ENCODE measurements at places on chromosomes 6 and 20. TPM values are rescaled to one million over a fixed set of nuclear protein-coding genes. Genes with fewer than 3 reads are reported as not detected.
A peak's percentile ranks its signal among the peaks of the same experiment; 100 is the strongest.

The LHFPL5 gene
- polyA plus RNA-seq, result not detected

DNA sequence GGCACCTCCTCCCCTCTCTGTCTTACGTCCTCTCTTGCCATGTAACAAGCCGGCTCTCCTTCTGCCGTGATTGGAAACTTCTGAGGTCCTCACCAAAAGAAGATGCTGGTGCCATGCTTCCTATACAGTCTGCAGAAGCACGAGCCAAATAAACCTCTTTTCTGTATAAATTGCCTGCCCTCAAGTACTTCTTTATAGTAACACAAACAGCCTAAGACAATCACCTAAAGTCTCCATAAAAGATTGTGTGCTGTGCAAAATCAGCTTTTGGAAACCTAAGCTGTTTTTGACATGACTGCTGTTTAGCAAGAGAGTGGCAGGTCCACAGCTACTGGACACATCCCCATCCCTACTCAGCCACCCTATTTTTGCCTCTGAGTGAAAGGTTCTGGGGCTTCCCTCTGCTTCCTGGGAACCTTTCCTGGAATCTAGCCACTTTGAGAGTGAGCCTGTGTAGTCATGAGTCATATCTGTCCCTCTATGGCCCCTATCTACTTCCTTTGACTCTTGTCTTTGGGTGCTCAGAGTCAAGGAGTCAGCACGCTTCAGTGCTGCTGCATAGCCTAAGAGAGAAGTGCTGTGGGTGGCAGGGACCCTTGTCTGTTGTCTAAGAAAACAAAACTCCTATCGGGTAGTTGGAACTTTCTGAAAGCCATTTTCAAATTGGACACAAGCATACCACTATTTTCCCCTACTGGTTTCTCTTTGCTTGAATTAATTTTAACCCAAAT lies 110.0 kb downstream of the PPP1R14C start:
- no peak for DNase-seq

The MLN gene
- polyA plus RNA-seq, result not detected

DNA sequence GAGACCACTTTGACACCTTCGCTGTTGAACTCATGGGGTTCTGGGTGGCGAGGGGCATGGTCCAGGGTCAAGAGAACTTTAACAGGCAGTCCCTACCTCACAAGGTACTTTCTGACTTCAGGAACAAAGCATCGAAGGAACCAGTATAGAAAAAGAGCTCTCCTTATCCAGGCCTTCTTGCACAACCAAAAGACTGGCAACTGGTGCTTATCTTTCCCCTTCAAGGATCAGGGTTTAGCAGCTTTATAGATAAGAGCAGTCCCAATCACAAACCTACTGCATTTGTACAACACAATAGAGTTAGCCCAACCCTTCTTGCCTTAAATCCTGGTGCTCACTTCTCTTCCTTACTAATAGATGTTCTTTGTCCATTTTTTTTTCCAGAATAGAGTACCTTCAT lies 116.3 kb downstream of the SNX5 start:
- DNase-seq, result no peak

DNA sequence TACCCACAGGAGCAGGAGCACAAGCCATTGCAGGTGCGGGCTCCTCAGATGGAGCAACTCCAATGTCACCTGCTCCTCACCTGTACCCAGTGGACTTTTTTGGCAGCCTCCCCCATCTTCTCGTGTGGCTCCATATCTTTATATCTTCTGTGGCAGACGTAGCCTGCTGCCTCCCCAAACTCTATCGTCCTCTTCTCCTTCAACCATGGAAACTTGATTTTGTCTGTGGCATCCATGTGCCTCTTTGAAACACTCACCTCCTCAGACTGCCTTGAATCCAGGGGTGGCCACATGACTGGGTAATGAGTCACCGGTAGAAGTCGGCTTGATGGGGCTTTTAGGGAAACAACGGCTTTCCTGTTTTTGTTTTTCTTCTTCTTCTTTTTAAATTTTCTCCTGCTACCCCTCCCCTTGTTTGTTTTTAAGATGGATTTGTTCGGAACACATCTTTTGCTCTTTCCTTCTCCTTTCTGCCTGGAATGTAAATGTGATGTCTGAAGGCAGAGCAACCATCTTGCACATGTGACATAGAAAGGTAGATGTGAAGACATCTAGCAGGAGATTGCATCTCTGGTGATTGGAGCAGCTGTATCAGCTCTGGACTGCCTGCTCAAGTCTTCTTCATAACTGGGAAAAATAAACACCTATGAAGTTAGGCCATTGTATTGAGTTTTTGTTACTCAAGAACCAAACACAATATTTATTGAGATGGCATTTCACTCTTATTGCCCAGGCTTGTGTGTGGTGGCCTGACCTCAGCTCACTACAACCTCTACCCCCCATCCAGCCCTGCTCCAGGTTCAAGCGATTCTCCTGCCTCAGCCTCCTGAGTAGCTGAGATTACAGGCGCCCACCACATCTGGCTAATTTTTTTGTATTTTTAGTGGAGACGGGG lies 69.9 kb upstream of the DDR1 start:
- DNase-seq, result no peak

DNA sequence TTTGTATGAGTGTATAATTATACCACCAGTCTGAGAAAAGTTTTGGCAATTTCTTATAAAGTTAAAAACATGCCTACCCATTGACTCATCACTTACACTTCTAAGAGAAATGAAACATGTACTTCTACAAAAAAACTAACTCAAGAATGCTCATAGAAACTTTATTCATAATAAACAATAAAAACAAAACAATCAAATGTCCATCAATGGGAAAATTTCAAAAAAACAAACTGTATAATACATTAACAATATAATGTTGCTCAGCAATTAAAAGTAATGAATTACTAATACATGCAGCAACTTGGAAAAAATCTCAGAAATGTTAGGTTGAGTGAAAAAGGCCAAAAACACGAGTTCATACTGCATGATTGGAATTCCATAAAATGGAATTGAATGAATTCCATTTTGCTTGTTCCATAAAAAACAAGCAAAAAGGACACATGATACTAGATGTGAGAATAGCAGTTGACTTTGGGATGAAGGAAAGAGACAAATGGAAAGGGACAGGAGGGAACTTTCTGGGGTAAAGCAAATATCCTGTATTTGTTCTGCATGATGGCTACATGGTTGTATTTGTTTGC lies 726.6 kb downstream of the RFPL4B start:
- DNase-seq, result no peak

The GSTA3 gene
- polyA plus RNA-seq, result not detected

- no peak for DNase-seq
Observed at GRCh38 chr20:32914031-32914430, 55.3 kb downstream of the EFCAB8 start.

DNA sequence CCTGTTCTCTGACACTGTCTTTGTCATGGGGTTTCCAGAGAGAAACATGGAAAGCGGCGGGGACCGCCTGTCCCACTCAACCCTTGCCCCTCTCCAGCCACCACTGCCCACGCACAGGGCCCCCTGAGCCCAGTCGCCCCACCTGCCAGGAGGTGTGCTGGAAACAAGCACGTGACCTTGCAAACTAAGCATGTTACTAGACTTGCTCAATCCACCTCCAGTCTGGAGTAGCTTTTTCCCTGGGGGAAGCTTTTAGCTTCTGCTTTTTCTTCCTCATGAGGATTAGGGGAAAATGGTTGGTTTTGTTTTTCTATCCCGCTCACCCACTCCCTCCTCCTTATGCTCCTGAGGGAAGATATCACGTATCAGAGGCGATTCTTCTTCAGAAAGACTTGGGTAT lies 105.7 kb downstream of the PLEKHG1 start:
- DNase-seq, result no peak

DNA sequence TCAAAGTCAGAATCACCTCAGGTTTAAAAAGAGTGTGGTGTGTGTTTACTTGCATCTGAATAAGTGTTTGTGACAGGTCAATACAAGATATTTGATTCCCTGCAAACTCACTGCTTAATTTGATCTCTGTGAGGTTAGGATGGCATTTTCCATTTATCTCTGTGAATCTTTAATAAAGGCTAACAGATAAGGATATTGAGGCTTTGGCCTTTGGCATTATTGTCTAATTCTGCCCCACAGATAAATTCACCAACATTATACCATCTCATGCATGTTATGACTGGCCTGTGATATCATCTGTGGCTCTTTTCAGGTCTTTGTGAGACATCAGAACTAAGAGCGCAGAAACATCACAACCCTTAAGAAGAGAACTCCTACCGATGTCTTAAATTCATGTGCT lies 84.7 kb downstream of the TRMT6 start:
- no peak for DNase-seq

The CAGE1 gene
- 0.08 TPM for polyA plus RNA-seq

DNA sequence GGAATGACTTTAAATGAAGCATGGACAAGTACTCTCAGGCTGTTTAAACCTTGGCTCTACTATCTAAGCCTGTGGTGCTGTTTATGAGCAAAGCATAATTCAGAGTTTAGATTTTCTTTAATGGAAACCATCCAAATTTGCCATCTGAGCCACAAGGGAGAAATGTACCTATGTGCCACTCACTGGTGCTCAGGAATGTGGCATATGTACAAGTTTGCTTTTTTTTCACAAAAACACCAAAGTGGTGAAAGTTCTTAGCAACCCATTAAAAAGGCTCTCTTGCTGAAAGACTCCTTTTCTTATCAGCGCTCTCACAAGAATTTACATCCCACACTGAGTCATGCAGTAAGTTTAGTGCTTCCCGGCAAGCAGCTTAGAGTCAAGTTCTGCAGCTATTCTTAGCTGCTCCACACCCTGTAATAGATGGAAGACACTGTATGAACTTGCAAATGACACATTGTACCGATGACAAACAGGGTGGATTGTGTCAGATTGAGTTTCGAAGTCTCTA lies 57.3 kb upstream of the MLIP start:
- peak; percentile 57 for DNase-seq

DNA sequence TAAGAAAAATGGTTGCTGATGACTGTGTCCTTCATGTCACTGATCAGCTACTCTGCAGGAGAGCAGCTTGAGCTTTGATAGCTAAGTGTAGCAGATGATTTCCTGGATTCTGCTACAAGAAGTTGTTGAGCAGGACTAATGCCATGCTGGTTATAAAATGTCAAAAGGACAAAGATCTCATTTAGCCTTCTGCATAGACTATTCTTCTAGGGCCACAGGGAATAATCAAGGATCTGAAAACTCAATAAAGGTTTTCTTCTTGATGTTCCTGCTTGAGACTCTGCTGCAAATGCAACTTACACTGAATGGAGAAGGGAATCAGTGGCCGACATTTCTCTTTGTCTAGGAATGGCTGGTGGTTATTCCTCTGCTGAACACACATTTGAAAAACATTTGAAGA lies 360.3 kb upstream of the PTCHD4 start:
- no peak for DNase-seq

The CAPN11 gene
- polyA plus RNA-seq, result 0.05 TPM

GRCh38 chr6:18138906-18139305 lies 16.0 kb downstream of the TPMT start:
- no peak for DNase-seq

- DNase-seq, result no peak
Observed at GRCh38 chr20:47295921-47296426, 60.5 kb downstream of the ZMYND8 start.

DNA sequence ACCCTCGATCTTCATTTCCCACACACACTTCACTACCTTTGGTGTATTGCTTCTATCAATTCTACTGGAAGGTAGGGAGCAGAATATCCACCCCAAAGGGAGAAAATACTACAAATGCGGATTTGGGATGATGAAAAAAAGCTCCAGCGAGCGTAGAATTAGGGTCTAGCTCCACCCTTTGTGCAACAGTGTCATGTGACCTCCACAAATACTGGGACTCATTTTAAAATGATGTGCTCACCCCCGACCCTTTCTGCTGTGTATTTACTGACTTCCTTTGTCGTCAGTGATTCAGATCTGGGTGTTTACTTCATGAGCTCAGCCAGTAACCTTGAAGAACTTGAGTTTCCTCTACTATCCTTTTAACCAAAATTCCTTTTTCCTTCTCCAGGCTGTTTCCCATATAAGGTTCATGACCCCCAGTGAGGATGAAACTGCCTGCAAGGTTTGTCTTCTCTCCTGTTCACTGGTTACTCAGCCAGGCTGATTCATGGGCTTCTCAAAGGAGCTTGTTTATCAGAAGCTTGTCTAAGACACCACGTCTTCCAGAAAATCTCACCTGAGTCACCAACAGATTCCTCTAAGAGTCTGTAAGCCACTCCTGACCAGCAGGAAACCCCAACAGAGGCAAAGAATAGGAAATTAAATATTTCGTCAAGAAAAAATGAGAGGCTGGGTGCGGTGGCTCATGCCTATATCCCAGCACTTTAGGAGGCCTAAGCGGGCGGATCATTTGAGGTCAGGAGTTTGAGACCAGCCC lies 39.6 kb upstream of the PAX1 start:
- no peak for DNase-seq

DNA sequence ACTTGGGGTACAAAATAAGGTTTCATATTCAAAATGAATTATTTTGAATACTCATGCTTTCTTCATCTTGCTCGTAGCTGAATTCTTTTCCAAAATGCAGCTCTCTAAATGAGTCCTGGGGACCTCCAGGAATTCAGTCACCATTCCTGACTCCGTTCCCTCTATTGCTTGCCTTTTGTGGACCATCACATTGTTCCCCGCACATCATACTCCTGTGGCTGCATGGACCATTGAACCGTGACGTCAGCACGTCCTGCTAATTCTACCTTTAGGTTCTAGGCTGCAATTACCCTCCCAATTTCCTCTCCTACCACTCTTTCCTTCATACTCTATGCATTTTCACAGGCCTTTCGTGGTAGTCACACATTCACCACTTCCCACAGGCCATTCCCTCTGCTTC lies 173.1 kb upstream of the ID4 start:
- no peak for DNase-seq

The RSPH9 gene
- 0.51 TPM for polyA plus RNA-seq

The BFSP1 gene
- 0.18 TPM for polyA plus RNA-seq

The C6orf52 gene
- 0.38 TPM for polyA plus RNA-seq

The IL20RA gene
- polyA plus RNA-seq, result 0.04 TPM

DNA sequence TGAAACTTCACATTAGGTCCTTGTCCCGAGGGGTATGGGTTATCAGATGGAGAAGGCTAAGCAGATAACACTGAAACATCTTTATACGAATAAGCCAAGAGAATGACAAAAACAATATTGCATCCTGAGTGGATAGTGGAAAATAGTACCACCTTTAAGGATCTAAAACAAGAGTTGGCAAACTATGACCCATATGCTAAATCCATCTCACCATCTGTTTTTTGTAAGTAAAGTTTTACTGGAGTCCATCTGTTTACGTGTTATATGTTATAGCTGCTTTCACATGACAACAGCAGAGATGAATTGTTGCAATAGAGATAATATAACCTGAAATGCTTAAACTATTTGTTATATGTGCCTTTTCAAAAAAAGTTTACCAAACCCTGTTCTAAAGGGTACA lies 76.1 kb upstream of the TRDN start:
- DNase-seq, result no peak

The FOXS1 gene
- 0.87 TPM for polyA plus RNA-seq

- no peak for DNase-seq
Observed at GRCh38 chr20:60170116-60170515, 211.9 kb downstream of the CDH26 start.

All from psoas muscle (tissue), 8 donors.